ENCODE measurements at places on chromosomes 11 and 22. TPM values are rescaled to one million over a fixed set of nuclear protein-coding genes. Genes with fewer than 3 reads are reported as not detected.

Gene FGF4
- not detected for total RNA-seq

Gene OR4D5
- total RNA-seq, result not detected

Gene DERL3
- total RNA-seq, result 0.59 TPM

Gene SYT7
- 0.47 TPM for total RNA-seq

Gene DBX1
- not detected for total RNA-seq

Gene OR10A6
- total RNA-seq, result not detected

Gene DRICH1
- not detected for total RNA-seq

Measured in NCI-H460 (cell line).